ENCODE measurements at places on chromosomes 2 and 18.

- no peak for DNase-seq
Measured at GRCh38 chr2:227539465-227539956, 59.2 kb upstream of the SCYGR2 start.

DNA sequence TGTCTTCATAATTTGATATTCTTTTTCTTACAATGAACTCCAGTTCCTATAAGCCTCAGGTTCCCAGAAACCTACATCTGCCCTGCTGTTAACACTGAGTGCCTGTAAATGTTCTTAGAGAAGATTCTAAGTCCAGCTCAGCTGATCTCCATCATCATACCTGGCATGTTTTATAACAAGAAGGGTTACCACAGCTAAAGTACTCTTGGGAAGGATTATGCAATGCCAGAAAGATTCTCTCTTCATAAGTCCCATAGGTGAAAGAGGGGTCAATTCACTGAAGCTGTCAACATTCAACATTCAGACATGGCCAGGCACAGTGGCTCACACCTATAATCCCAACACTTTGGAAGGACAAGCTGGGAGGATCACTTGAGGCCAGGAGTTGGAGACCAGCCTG lies 31.3 kb upstream of the PTPN4 start:
- DNase-seq, result no peak

- no peak for DNase-seq
Measured at GRCh38 chr2:77977471-77978063, 455.4 kb upstream of the LRRTM4 start.

- no peak for DNase-seq
Measured at GRCh38 chr2:183868153-183868552, 730.2 kb upstream of the ZNF804A start.

DNA sequence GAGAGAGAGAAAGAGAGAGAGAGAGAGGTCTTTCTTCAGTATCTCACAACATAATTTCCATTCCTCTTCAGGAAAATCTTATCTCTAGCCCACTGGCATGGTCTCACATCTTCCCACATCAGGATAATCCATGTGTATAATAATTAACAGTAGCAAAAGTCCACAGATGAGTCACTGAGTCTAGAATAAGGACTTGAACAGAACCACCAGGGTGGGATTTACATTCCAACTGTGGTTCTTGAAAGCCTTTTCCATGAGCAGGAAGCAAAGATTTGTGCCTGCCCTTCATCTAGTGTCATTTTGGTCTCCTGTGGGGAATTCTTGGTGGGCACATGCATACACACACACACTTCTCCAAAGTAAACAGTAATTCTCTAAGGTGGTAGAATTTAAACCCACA lies 107.1 kb upstream of the TCF4 start:
- no peak for DNase-seq

DNA sequence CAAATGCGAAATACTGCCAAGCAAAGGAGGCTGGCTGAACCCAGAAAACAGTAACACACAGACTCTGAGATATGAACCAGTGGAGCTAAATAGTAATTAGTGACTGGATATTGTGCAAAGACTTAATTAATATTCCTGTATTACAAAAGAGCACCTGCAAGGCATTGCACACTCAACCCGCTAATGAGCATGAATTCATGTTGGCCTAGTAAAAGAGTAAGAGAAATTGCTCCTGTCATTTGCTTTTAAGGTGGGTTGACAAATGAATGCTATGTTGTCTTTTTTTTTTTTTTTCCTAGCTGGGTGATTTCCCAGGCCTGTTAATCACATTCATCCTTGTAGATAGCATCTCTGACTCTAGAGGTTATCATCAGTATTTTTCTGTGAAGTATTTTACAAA lies 87.0 kb upstream of the CERS6 start:
- DNase-seq, result no peak

DNA sequence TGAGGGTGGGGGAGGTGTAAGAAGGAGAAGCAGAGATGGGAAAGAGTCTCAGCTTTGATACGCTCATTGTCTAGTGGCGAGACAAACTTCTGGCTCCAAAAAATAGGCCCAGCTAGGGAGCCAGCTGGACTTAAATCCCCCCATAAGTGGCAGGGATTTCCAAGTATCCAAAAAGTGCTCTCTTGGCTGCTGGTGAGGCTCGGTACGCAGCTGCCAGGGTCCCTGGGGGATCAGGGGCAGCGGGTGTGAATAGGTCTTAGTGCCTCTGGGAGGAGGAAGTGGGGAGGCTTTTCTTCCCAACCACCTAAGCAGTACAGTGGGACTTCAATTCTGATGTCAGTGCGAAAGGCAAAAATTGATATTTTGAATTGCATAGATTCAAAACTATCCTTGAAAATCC lies 73.5 kb downstream of the ALK start:
- DNase-seq, result no peak

DNA sequence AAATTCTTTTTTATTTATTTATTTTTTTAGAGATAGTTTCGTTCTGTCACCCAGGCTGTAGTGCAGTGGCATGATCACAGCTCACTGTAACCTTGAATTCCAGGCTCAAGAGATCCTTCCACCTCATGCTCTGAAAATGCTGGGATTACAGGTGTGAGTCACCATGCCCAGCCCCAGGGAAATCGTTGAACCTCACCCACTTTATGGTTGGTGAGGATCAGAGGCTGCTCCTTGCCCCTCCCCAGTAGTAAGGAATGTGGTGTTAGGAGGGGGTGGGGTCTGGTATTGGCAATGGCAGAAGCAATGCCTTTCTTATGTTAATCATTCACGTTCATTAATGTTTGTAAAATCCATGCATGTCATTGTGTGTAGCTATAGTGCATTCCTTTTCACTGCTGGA lies 161.9 kb downstream of the SUCLG1 start:
- no peak for DNase-seq

- DNase-seq, result no peak
Measured at GRCh38 chr2:10883066-10883465, 28.7 kb upstream of the KCNF1 start.

GRCh38 chr2:60794271-60794863 lies 38.3 kb downstream of the PAPOLG start:
- DNase-seq, result no peak

DNA sequence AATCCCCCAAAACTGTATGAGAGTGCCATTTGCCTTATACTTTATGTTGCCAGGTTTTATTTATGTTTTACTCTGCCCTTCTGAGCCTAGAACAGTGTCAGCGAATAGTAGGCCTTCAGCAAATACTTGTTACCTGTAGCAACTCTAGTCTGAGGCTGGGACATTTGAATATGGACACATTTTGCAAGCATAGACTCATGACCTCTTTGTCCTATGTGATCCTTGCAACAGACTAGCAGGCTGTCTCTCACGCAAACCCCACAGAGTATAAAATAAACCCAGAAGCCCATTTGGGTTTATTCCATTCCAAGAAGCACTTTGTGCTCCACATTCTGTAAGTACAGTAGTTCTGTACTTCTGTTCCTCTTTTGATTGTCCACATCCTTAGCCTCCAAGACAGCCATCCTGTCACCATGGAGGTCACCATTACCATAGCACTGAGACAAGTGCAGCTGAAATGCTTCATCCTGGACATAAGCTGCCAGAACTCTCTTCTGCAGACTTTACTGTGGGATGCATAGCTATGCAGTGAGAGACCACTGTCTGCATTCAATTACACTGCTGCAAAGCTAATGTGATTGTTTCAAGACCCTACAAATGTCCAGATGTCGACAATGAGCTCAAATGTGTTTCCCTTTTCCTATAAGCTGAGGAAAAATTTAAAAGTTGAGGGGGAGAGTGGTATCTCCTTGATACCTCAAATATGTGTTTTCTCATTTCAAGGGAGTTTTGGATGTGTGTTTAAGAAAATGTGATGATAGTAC lies 425.7 kb downstream of the PID1 start:
- DNase-seq, result no peak

DNA sequence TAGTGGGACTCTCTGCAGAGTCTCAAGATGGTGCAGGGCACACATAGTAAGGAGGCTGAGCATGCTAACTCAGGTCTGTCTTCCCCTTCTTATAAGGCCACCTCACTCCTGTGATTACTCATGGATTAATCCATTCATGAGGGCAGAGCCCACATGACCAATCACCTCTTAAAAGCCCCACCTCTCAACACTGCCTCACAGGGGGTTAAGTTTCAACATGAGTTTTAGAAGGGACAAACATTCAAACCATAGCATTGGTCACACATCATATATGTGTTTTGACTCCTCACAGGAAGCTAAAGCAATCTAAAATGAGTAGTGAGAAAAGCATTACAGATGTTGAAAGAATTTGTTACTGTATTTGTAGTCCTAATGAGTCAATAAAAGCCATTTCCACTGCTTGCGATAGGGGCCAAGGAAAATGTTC lies 57.5 kb downstream of the DTNA start:
- DNase-seq, result no peak

DNA sequence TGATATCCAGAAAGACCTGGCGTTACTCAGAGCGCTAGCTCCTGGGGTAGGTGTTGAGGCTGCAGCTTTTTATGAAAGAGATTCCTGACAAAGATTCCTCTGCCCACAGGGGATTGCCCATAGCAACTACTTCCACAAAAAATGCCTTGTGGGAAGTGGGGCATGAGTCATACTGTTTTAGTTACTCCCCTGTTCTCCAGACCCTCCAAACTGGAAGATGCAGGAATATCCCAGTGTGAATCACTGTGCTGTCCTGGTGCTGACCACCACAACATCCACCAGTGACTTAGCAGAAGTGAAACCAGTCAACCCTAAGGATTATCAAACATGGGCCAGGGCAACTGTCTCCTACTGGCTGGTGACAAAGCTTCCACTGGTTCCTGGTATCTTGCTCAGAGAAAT lies 61.8 kb downstream of the CDH2 start:
- DNase-seq, result no peak

Measured in stimulated activated CD4-positive, alpha-beta T cell treated with anti-CD3 and anti-CD28 coated beads, Interleukin-4, amount 100 ng/mL, for 48 hours (primary cell).